ENCODE measurements at places on chromosomes 6 and 20.

DNA sequence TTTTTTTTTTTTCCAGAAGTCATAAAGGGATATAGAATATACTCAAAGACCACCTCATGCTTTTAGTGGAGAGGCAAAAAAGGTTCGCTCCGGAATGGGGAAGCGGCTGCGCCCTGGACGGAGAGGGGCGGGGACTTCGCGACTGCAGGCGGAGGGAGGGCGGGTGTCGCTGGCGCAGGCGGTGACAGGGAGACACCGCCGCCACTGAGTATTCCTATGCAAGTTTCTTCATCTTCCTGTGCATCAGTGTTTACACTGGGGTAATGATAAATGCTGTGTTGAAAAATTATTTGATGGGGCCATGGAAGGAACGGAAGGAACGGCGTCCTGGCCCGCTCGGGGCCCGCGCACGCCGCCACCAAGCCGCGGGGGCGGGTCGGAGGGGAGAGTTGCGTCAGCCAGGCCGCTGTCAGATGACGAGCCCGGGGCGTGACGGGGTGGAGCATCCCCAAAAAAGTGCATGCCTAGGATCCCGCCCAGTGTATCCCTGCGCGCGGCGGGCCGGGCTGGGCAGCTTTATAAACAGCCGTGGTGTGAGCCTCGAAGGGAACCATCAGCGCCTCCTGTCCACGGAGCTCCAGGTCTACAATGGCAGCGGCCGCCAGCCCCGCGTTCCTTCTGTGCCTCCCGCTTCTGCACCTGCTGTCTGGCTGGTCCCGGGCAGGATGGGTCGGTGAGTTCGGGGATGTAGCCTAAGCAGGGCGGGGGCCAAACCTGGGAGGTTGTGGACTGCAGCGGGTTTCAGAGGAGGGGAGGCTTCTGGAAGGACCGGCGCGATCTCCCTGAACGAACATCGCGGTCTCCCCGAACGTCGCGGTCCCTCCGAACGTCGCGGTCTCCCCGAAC lies at the start of gene ULBP1:
ULBP1 (plus strand) TSS at position 482 of the 846 bp plus-strand sequence; CDS start at position 589, 107 bp downstream.
- no peak for DNase-seq

DNA sequence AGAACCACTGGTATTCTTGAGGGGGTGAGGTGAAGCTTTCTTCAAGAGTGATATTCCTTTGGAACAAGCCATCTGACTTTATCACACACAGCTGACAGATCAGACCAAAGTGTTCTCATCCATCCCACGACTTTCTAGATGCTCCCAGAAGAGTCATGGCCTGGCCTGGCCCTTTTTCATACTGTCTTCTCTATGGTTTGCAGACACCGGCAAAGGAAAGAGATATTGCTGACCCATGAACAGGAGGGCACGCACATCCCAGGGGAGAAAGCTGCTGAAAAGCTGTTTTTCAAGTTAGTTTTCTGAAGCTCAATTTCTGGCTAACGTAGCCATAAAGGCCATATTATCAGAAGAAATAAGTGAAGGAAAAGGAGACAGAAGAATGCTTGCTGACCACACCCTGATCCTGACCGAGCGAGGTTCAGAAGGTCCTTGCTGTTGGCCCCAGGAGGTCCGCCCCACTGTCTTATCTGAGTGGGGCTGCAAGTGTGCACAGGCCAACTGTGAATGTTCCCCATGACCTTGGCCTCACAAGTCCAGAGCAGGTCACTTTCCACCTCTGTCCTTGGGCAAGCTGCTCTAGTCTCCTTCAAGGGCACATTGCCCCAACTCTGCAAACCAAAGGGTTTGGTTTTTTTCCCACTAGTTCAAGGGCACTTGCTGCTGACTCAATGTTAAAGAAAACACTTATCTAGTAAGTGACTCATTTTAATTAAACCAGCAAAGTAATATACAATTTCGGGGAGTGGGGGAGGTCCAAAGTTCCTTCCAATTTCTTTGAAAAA lies 2.0 kb downstream of the ACSS1 start:
- no peak for DNase-seq

DNA sequence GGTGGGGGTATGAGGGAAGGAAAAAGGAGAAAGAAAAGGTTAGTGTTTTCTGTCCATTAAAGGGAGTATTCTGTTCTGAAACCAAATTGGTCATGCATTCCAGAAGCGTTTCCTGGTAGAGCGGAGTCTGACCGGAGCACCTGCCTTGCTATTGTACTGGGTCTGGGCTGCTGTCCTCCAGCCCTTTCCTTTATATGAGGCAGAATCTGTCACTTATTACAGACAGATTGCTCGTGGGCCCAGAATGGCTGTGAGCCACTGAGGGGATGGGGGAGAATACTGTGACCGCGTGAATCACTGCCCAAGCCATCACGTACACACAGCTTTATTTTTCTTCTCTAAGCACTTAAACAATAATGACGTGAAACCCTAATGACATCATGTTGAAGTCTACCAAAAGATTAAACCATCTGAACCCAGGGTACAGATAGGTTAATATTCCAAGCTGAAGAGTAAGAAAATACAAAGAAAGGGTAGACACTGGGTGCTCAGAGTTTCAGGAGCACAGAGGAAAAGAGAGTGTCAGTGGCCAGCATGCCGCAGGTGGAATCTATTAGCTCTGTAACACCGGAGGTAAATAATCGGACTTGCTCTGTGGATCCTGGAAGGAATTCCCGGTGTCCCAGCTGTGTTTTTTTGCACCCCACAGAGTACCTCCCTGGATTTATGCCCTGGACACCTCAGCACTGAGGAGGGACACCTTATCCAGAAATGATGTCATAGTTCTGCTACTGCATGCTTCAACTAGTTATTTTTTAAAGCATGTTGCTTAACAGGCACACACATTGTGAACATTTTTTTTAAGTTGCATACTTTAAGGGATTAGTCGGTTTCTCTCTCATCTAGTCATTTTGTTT lies 573.3 kb downstream of the PKHD1 start:
- no peak for DNase-seq

- DNase-seq, result no peak
These were observed 169.5 kb upstream of the CENPW start for GRCh38 chr6:126170433-126170832.

Measured in stimulated activated CD4-positive, alpha-beta T cell treated with anti-CD3 and anti-CD28 coated beads, Interleukin-1b, Interleukin-23, amount 100 ng/mL, for 1 hour (primary cell).